ENCODE measurements at places on chromosomes 6 and 20.

DNA sequence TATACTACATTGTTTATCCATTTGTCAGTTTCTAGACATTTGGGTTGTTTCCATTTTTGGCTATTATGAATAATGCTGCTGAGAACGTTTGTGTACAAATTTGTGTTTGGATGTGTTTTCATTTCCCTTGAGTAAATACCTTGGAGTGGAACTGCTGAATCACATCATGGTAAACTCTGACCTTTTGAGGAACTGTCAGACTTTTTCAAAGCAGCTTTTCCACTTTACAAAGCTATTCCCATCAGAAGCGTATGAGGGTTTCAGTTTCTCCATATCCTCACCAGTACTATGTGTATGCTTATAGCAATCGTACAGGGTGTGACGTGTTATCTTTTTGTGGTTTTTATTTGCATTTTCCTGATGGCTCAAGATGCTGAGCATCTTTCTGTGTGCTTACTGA lies 103.7 kb downstream of the MYO6 start:
- DNase-seq, result no peak

- DNase-seq, result peak; percentile 19
Measured at GRCh38 chr20:35561268-35561667, 19.4 kb downstream of the ERGIC3 start.

- no peak for DNase-seq
Measured at GRCh38 chr6:141321493-141322347, 811.0 kb upstream of the GJE1 start.

DNA sequence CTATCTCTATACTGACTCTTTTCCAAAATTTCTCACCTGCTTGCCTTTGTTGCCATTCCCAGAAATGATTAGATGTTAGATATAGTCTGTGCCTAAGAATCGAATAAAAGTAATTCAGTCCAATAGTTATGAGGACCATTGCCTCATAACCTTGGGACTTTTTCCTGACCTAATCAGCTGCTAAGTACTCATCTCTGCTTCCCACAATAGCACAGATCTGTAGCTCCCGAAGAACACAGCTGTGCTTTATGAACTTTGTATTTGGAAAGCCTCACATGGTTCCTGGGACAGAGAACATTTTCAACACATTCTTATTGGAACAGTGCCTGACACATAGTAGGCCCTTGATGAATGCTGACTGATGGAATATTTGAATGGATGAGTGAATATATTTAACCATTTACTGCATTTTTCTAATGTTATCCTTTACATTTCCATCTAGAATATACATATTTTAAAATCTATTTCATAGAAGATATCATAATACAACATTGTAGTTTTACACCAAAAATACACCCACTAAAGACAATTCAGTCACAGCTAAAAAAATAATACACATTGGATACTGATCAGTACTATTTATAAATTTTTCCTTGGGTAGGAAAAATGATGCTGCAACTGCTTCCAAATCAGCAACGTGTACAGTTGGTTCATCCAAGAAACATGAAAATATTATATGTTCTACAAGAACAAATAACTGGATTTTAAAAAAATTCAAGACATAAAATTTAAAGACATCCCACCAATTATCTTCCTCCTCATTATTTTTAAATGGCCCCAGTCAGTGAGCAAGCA lies 53.9 kb downstream of the HS3ST5 start:
- DNase-seq, result no peak

- peak; percentile 28 for DNase-seq
Measured at GRCh38 chr20:45946149-45946970, 11.9 kb downstream of the PCIF1 start.

- no peak for DNase-seq
Measured at GRCh38 chr20:56245761-56246160, 2.8 kb upstream of the MC3R start.

- DNase-seq, result no peak
Measured at GRCh38 chr20:47969426-47969825, 184.1 kb upstream of the SULF2 start.

DNA sequence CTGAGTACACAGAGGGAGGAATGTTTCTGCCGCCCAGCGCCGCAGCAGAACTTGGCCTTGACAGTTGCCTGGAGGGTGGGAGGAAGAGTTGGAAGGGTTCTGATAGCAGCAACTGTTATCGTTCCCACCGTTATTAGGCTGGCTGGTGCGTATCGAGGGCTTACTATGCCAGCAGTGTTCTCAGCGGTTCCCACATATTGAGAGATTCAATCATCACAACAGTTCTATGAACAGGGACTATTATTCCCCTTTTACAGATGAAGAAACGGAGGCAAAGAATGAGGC lies 380.1 kb upstream of the SULF2 start:
- no peak for DNase-seq
